CD4-positive, alpha-beta T cell treated with Interleukin-10 for 1 hour (primary cell): ENCODE measurements at places on chromosomes 12 and 14.

DNA sequence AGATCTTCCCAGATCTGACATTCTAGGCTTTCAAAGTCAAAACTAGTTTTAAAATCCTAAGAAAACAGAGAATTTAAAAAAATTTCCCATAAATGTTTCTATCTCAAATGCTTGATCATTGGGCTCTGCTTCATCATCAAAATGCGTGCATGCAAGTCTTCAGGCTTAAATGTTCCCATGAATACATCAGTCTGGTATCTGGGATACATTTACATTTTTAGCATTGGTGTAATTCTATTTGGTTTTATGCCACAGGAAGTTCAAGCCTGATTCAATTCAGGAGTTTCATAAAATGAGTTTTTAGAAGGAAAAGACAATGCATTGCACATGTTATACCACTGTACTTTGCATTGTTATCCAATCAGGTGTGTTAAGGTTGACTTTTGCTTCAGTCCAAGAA is 336.4 kb downstream of the PCNX1 start:
- no peak for DNase-seq

DNA sequence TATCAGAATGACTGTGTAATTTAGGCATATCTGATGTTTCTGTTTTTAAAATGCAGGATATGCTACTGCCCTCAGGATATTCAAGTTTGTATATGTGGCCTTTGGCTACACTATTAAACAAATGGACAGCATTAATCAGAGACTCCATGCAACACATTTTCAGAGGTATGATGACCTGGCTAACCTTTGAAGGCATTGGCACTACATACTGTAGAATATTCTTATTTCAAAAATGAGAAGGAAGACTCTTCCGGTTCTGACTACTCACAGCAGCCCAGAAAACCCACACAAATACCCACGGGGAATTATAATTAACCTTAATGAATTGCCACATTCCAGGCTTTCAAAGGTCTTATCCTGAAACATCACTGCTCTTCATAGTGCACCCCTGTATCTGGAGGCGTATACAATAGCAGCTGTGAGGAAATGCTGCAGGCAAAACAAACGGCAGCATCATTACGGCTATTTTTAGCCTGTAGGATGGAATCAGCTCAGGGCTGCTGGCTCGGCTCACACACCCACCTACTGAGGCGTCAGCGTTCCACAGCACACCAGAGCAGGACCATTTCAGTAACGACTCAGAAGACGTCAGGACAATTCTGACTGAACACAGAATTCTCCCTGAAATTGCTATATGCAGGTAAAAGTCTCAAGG is 648.5 kb downstream of the RPS29 start:
- DNase-seq = no peak

GRCh38 chr12:46915082-46915481 is 89.3 kb upstream of the SLC38A4 start:
- DNase-seq = no peak

DNA sequence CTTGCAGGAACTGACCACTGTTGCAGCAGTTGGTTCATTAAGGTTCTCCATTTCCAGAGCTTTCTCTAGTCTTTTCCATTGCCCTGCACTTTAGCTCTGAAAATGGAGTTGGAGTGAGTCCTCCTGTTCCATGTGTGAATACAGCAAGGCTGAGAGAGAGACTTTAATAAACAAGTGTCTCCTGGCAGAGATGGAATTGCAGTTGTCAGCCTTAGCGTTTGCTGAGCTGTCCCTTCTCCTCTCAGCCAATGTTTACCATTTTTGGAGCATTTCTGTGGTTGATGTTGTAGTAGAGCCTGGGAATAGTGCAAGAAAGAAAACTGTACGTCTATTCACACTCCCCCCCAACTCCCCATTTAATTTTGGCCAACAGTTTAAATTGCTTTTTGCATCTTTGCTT is 7.5 kb upstream of the MANSC4 start:
- no peak for DNase-seq

- DNase-seq = peak; percentile 47
These were observed 8.1 kb upstream of the PCED1B start for GRCh38 chr12:47071241-47071852.

DNA sequence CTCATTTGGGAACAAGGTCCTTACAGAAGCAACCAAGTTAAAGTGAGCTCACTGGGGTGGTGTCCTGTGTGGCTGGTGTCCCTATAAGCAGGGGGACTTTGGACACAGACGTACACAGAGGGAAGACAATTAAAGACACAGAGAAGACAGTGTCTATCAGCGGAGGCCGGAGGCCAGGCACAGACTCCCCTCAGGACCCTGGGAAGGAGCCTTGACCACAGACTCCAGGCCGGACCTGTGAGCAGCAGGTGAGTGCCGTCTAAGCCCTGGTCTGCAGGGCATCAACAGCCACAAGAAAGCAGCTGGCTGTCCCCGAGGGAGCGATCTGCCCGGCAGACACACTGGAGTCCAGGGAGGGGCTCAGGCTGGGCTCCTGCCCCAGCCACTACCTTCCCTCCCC is 219.1 kb upstream of the C14orf180 start:
- DNase-seq = no peak

- DNase-seq = no peak
These were observed 365.6 kb upstream of the TBX3 start for GRCh38 chr12:115049614-115050013.

- DNase-seq = no peak
These were observed 22.7 kb upstream of the ANKRD9 start for GRCh38 chr14:102532204-102532658.

- DNase-seq = no peak
These were observed 65.3 kb upstream of the TMEM233 start for GRCh38 chr12:119528241-119528640.

DNA sequence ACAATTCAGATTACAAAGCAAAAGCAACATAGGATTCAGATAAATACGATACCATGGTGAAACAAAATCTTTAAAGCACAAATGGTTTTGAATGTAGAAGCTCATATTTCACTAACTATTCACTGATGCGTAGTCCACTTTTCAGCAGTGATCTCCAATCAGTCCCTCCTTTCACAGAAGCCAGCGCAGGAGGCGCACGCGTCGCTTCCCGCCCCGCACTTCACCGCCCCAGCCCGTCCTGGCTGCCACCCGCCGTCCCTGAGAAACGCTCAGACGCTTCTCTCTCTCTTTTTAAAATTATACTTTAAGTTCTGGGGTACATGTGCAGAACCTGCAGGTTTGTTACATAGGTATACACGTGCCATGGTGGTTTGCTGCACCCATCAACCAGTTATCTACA is 19.8 kb upstream of the CHFR start:
- peak; percentile 6 for DNase-seq

DNA sequence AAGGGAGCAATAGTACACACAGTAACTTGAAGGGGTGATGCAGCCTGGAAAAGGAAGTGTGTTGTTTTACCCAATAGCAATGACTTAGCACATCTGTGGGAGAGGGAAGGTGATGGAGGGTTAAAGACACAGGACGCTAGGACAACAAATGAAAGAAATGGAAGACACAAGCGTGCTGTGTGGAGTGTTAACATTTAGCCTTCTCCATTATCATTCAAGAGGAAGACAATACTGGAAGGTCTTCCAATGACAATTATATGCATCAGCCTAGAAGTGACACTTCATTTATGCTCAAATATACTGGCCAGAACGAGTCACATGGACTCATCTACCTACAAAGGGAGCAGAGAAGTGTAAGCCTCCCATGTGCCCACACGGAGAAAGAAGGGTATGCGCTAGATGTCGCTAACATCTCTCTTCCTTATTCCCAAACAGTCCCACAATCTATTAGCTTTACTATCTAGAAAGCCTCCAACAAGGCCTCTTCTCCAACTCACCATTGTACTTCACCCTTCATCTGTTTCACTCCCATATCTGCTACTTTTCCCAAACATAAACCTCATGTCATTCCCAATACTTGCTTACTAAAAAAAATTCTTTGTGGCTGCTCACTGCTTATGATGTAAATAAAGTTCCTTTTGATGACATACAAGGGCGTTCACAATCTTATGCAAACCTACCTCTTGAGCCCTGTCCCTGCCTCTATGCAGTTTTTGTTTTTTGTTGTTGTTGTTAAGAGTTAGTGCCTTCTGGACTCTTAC is 20.3 kb downstream of the PPM1H start:
- no peak for DNase-seq

DNA sequence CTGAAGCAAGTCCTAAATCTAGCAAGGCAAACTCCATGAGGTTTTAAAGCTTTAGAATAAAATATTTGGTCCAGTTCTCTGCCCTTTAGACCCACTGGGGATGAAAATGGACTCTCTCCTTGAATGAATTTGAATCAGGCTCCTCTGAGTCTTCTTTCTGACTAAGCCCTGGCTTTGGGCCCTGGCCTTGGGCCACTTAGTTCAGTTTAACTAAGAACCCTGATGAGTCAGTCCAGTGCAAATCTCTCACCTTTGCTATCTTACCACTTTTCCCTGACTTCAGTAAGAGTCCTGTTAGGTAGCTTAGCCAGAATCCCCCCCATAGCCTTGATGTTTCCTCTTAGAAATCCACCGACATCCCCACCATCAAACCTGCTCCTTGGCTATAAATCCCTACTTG is 427.5 kb downstream of the SNAPC1 start:
- DNase-seq = no peak

DNA sequence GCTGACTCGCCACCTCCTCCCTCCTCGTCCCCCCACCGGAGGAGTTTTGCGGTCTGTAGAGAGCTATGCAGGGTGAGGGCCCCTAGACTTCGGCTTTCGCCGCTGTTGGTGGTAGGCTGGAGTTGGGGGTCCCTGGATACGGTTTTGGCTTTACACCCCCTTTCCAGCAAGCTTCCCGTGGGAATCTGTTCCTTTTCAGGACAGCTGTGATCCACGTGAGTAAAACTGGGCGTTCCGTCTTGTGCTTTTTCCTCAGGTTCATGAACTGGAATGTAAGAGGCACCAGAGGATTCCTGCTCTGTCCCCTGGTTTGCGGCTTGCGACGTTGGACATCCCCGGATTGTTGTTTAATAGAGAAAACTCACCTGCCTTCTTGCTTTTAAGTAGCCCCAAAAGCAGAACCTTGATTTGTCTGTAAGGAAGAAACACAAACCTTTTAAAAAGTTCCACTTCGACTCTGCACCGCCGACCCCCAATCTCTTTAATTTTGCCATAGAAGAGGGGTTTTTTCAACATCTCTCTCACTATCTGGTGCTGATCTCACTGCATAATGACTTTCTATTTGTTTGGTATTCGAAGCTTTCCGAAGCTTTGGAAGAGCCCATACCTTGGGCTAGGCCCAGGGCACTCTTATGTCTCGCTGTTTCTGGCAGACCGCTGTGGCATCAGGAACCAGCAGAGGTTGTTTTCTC is 490 bp downstream of the PRORP start:
- peak; percentile 34 for DNase-seq

- no peak for DNase-seq
These were observed 82.1 kb downstream of the WSCD2 start for GRCh38 chr12:108211157-108211556.

DNA sequence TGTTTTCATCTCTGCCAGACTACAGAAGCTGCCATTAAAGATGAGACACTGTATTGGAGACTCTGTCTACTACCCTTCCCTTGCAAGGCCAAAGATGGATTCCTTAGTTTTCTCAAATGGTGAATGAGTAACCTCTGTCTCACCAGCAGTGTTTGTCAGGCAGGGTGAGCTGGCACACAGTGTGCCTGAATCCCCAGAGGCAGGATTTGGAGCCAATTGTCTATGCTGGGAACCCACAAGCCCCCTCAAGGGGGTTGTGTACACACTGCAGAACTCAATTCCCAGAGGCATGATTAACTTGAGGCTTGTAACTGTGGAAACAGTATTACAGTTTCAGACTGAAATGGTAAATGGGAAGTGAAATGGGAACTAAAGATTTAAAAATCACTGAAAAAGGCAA is 136.8 kb upstream of the PTPRB start:
- no peak for DNase-seq

- DNase-seq = no peak
These were observed 79.7 kb downstream of the KICS2 start for GRCh38 chr12:64142382-64142781.

- no peak for DNase-seq
These were observed 412.3 kb downstream of the RAD51B start for GRCh38 chr14:68231898-68232297.

DNA sequence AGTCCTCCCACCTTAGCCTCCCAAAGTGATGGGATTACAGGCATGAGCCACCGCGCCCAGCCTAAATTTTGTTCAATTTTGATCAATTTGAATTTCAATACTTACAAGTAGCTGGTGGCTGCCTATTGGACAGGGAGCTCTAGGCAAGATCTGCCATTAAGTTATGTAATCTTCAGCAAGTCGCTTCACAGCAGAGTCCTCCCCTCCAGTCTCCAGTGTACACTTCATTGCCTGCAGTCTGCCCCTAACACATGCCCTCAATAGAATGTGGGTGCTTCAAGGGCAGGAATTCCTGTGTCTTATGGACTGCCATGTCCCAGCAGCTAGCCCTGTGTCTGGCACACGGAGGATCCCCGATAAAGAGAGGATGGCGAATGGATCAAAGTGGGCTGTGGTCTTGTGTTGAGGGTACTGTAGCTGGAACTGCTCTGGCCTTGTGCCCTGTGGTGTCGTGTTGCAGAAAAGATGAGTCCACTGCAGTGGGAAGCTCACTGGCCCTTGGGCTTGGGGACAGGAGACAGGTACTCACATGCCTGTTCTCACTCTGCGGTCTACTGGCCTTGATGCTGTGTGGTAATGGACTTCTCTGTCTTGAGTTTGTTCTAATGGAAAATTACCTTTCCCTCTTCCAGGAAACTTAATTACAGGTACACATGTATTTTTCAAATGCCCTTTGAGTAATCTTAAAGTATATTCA is 67.6 kb downstream of the TECPR2 start:
- DNase-seq = no peak

DNA sequence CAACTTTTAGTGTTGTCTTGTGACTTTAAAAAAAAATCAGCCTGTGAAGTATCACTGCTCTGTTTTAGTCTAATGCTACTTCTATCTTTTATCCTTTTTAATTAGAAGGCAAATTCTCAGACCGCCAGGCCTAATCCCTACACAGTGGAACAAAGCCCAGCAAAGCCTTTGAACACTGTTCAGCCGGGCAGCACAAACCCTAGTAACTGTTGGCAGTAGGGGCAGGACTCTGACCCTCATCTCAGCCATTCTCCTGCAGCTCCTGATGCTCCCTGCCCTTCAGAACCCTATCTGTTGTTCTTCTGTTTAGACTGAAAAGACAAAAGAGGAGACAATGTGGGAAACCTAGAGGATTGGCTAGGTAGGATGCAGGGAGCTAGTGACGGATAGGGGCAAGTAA is 78.0 kb upstream of the OTX2 start:
- DNase-seq = no peak

- DNase-seq = no peak
These were observed 45.0 kb downstream of the ACTN1 start for GRCh38 chr14:68934066-68934465.

- DNase-seq = no peak
These were observed 1095.1 kb downstream of the GALC start for GRCh38 chr14:86897704-86898513.

DNA sequence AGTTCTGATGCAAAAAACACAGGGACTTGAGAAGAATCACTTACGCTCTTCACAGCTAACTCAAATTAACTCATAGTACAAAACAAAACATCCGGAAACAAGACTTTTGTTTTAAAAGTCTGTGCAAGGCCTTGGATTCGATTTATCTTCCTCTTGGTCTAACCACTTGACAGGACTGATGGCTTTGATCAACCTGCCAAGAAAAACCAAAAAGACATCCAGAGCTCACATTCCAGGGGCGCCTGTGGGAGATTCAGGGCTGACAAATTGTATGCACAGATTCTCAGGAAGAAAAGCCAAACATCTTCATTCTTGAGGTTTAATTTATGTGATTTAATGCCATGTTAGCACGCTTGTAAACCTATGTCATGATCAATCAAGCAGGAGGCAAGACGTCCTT is 129.1 kb upstream of the TMCC3 start:
- no peak for DNase-seq
